ENCODE measurements at places on chromosomes 11 and 22.

GRCh38 chr11:115758011-115758410, 253.8 kb upstream of the CADM1 start:
- DNase-seq: no peak

- no peak for DNase-seq
These were observed 164.6 kb downstream of the IGLL1 start for GRCh38 chr22:23415490-23415851.

DNA sequence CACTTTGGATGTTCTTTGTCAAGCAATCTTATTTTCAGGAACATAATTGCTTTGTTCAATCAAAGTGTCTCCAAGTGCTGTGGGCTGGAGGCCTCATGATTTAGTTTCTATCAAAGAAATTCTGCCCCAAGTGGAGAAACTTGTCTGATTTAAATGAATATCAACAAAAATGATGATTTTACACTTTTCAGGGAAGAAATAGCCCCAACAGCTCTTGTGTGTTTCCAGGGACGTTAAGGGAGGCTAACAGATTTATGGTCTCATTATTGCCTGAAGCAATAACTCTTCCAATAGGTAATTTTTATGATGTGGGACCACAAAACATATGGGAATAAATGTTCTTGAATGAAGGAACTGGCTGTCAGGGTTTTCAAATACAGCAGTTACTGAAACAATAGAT, 699.1 kb downstream of the FAM181B start:
- DNase-seq: no peak

DNA sequence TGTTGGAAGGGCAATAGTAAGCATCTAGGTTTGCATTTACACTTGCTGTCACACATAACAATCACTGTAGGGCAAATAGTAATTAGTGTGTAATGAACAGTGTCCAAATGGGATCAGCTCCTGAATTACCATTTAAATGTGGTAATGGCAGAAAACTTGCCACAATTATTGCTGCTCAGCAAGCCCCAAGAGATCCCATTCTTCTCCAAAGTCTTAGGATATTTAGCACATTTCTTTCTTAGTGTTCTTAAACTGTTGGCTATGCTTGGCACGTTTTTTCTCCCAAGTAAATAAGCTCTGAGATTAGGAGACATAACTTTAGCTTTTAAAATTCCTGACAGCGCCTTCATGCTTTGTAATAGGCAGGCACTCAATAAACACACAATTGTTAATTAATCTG, 1037.0 kb downstream of the DLG2 start:
- no peak for DNase-seq

All from NB4 (cell line).